ENCODE measurements at places on chromosomes 1 and 21.

GRCh38 chr1:76073481-76073880 is 1.1 kb upstream of the ST6GALNAC3 start:
- DNase-seq = no peak

DNA sequence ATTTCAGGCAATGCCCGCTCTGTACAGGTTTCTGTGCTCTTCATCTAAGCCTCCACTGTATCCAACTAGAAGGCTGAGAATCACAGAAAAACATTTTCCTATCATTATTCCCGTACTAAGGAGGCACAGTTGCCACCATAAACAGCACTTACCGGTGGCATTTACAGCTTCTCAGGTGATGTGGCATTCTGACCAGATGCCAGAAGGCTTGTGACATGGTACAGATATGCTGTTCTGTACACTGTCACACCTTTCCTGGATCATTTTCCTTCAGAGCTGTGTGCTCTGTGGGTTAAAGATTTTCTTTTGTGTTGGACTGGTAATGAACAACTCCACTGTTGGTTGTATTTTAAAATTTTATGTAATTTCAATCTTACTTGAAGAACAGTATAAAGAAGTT is 4.0 kb upstream of the UAP1 start:
- no peak for DNase-seq

GRCh38 chr1:89394851-89395250 is 31.0 kb downstream of the GBP6 start:
- no peak for DNase-seq

DNA sequence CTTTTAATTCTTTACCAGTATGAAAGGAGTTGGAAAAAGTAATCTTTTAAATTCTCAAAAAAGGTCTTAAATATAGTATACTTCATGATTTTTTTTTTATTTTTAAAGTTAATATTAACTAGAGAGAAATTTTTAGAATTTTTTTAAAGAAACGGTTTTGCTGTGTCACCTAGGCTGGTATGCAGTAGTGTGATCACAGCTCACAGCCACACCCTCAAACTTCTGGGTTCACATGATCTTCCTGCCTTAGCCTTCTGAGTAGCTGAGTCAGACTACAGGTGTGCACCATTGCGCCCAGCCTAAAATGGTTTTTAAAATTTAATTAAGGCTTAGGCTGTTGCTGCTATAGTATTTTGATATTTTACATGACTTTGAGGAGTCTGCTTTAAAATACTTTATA is 52.4 kb downstream of the TLCD4 start:
- no peak for DNase-seq

DNA sequence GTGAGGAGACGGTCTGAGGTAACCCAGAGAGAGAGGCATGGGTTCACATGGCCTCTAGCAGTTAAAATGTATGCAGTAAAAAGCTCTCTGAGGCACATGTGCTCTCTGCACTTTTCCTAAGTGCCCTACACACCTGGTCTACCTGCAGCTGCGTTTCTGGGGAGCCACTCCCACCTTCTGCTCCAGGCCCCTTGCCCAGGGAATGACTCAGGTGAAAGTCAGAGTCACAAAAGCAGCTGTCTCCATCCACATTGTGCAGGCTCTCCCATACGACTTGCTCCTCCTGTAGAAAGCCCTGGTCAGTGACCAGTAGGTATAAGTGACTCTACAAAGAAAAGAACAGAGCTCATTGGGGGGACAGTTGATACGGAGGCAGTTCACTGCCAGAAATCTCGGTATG is 8.8 kb downstream of the MINDY1 start:
- DNase-seq = no peak

DNA sequence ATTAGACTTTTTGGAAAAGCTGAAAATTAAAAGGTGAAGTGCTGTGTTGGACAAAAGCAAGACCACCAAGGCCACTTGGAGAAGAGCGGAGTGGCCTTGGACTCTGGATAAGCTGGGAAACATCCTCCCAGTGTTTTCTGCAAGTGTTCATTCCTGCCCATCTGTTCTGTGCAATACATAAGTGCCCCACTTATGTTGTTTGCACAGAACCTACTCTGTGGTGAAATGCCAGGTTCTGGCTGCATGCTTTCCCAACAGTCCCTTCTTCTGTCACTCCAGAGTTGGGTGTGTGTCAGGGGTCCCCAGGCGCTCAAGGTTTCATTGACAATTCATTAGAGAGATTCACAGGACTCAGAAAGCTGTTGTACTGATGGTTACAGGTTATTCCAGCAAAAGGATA is 30.3 kb downstream of the NHLH2 start:
- DNase-seq = no peak

Measured in T-helper 1 cell (primary cell).